ENCODE measurements at places on chromosomes 6 and 20.
A peak's percentile ranks its signal among the peaks of the same experiment; 100 is the strongest.

DNA sequence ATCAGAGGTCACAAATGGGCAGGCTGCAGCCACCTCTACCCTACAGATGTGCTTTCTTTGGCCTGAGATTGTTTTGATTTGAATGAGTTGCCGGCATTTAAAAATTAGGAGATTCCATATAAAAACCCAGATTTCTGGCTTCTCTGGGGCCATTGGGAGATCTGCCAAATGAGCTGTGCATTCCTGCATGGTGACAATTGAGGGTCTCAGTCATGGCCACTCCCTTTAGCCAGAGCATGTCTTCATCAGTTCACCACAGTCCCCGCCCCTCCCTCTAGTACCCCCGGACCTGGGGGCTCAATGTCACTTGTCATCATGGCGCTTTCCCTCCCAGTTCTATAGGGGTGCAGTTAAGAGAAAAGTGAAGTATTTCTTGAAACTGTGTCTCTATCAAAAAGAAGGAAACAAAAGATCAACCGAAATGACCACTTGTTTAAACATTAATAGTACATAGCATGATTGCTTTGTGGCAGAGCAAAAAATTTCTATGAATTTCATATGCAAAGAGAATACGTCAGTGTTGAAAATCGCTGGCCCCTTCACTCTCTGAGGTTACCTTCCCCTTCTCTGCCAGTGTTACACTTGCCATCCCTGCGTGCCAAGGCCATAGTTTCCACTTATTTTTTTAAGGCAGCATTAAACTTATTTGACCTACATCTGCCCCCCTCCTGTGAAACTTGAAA is 21.1 kb downstream of the EYA2 start:
- DNase-seq = no peak

- no peak for DNase-seq
Observed at GRCh38 chr6:9623985-9624384, 790.9 kb downstream of the TFAP2A start.

GRCh38 chr6:91575032-91575431 is 988.2 kb upstream of the MAP3K7 start:
- DNase-seq = no peak

GRCh38 chr6:89430201-89430962 is 2.6 kb upstream of the ANKRD6 start:
- DNase-seq = no peak

- DNase-seq = no peak
Observed at GRCh38 chr6:124441450-124441849, 520.8 kb upstream of the RNF217 start.

- DNase-seq = no peak
Observed at GRCh38 chr6:11688425-11688709, 90.2 kb downstream of the ADTRP start.

DNA sequence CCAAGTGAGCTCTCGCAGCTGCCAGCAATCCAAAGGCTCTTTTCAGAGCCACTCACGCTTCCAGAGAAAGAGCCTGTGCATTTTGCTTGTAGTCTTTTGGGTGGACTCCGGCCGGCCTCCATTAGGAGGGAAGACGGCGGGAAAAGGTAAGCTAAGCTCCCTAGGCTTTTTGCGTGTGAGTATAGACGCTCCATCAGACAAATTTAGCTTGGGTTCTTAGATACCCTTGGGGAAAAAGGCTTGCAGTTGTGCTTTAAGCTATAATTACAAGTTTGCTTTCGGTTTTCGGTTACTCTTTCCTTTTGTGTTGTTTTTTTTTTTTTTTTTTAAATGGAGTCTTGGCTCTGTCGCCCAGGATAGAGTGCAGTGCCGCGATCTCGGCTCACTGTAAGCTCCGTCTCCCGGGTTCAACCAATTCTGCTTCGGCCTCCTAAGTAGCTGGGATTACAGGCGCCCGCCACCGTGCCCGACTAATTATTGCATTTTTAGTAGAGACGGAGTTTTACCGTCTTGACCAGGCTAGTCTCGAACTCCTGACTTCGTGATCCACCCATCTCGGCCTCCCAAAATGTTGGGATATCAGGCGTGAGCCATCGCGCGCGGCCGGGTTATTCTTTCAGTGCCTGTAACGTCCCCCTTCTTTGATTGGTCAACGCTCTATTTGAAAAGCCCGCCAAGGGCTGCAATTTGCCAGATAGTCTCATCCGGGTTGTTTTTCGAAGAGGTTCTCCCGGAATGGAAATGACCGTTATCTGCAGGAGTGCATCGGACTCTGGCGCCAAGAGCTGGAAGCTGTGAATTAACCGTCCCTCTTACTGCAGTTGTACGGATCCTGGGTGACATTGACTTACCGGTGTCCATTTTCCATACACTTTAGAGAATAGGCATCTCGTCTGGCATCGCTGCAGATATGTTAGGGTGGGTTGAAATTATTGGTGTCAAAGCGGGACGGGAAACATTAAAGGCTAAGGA is 18.1 kb downstream of the OR2B2 start:
- DNase-seq = peak; percentile 41

- DNase-seq = no peak
Observed at GRCh38 chr6:111724505-111724904, 118.8 kb upstream of the TRAF3IP2 start.

DNA sequence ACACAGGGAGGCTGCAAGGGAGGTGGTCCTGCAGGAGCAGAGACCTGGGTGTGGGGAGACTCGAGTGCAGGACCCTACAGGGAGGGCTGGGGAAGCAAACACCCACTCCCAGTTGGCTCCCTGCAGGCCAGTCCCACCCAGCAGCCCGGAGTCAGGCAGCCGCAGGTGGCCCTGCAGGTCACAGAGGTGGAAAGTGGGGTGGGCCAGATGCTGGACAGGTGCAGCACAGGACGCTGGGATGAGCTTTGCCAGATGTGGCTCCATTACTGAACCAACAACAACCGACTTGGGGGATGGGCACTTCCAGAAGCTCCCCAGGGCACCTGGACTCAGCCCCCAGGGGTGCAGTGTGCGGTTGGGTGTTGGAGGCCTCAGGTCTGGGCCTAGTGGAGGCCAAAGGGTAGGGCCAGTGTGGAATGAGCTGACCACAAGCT is 26.6 kb upstream of the MYT1 start:
- no peak for DNase-seq

- DNase-seq = no peak
Observed at GRCh38 chr6:168578036-168578435, 137.1 kb downstream of the SMOC2 start.

GRCh38 chr20:18624948-18625347 is 37.1 kb downstream of the DTD1 start:
- DNase-seq = no peak

DNA sequence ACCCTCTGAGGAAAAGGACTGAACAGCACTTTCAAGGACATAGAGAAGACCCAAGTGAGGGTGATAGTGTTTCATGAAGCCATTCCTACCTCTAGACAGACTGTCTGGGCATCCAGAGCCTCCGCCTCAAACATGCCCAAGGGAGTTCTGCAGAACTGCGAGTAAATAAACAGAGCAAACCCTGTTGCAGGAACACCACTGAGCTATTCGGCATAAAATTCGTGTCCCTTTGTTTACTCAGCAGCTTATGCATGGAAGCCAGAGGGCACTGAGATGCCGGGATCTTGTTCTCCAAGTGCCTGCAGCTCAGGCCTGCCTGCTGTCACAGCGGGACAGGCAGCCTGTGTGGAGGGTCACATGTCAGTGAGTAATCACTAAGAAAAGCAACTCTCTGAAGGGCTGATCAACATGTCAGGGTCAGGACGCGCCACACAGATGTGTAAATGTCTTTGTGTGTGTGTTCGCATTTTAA is 164.9 kb upstream of the HEY2 start:
- no peak for DNase-seq

DNA sequence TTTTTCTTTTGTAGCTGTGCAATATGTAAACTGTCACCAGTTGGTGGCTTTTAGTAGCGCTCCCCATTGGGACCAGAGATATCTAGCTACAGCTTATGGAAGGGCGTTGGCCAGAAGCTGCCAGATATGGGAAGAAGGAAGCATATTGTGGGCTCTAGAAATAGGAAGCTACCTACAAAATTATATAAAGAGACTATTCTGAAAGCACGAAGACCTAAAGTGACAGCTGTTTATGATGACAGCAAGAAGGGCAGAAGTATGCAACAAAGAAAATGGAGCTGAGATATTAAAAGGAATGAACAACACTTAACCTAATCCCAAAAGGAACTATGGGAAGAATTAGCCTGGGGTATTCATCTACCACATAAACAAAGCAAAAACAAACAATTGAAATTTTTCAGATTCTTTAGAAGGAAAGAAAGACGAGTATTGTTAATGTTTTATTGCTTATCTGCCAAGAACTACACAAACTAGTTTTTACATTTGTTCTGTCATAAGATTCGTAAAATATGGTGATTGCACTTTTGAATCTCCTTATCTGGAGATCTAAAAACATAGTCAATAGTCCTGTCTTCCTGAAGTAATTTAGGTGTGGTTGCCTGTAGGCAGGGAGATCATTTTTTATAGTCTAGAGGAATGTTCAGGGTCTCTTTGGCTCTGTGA is 81.6 kb downstream of the NCOA7 start:
- no peak for DNase-seq

GRCh38 chr20:7375905-7376304 is 564.4 kb downstream of the HAO1 start:
- no peak for DNase-seq

GRCh38 chr6:123467392-123467791 is 169.4 kb downstream of the TRDN start:
- no peak for DNase-seq

- DNase-seq = no peak
Observed at GRCh38 chr20:41072915-41073314, 44.3 kb downstream of the TOP1 start.

GRCh38 chr20:25574411-25574810 is 10.9 kb downstream of the NINL start:
- DNase-seq = no peak

- no peak for DNase-seq
Observed at GRCh38 chr6:166830185-166830890, 126.0 kb downstream of the RNASET2 start.

DNA sequence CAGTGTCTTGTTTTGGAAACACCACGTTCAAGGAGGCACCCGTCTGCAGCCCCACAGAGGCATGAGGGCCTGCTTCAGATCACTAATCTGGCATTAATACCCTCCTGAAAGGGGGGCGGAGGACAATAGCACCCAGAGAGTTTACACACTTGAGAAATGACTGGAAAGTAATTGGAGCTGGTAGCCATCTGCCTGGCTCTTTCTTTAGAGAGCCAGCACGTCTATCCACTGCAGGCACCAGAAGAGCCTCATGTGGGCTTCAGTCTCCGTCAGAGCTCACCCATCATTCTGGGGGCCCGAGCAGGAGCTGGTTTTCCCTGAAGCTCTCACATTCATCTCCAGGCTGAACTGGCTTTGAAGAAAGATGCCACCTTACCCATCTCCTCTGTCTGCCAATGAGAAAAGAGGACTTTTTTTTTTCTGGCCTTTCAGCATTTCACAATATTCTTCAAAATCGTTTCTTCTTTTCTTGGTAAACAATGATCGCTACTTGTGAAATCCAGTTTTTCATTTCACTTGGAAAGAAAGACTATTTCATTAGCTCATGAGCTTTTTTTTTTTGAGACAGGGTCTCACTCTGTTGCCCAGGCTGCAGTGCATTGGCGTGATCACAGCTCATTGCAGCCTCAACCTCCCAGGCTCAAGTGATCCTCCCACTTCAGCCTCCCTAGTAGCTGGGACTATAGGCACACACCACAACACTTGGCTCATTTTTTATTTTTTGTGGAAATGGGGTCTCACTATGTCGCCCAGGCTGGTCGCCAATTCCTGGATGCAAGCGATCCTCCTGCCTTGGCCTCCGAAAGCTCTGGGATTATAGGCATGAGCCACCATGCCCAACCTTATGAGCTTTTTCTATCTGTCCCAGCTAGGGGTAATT is 124.7 kb upstream of the ZNF217 start:
- no peak for DNase-seq

DNA sequence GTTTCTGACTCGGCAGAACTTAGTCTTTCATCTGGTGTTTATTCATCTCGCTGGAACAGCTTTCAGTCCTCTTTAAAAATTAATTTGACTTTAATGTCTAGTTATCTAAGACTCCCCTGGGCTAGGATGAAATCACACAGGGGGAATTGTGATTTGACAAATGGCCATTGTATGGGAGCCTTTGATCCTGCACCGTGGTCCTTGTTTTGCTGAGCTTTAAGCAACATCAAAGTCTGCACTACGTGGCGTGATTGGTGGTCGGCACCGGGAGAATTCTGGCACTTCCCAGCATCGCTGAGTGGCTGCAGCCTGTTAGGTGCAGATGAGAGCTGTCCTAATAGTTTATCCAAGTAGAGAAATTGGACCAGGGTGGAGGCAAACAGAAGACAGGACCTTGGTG is 146.9 kb downstream of the TBC1D7 start:
- no peak for DNase-seq

DNA sequence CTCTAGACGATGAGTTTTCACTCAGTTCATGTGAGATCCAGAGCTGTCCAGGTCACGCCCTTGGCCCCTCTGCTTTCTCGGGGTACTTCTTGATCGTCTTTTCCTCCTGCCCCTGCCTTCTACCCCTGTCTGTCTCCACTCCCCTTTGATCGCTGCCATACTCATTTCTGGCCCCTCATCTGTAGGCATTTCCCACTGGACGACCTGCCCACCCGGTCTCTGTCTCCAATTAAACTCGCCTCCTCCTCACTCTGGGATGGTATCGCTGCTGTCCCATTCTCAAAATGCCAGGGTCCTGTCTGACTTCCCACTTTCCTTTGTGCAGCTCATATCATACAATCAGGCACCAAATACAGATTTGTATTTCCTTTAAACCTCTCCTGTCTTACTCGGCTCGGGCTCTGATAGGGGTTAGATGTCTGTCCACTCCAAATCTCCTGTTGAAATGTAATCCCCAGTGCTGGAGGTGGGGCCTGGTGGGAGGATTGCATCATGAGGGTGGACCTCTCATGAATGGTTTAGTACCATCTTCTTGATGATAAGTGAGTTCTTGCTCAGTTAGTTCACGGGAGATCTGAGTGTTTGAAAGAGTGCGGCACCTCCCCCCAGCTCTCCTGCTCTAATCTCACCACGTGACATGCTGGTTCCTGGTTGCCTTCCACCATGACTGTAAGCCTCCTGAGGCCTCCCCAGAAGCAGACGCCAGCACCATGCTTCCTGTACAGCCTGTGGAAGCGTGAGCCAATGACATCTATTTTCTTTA is 3.5 kb upstream of the SYNJ2 start:
- DNase-seq = no peak

- DNase-seq = no peak
Observed at GRCh38 chr6:116218866-116219265, 35.0 kb downstream of the TSPYL4 start.

- DNase-seq = no peak
Observed at GRCh38 chr6:7016226-7016625, 91.5 kb upstream of the RREB1 start.

- peak; percentile 14 for DNase-seq
Observed at GRCh38 chr20:38165089-38165965, at the start of gene TGM2. TSS of gene TGM2 (minus strand) at chr20:38165270. CDS start at chr20:38165198, 72 bp downstream.

- DNase-seq = no peak
Observed at GRCh38 chr20:62875419-62876361, 14.1 kb upstream of the TCFL5 start.

- DNase-seq = no peak
Observed at GRCh38 chr6:132052096-132052495, 100.9 kb upstream of the CCN2 start.
